ENCODE measurements at places on chromosomes 2 and 18. TPM values are rescaled to one million over a fixed set of nuclear protein-coding genes. Genes with fewer than 3 reads are reported as not detected.

- no peak for DNase-seq
Measured at GRCh38 chr2:8203364-8203763, 478.5 kb upstream of the ID2 start.

DSG4 gene
- not detected for total RNA-seq

DNA sequence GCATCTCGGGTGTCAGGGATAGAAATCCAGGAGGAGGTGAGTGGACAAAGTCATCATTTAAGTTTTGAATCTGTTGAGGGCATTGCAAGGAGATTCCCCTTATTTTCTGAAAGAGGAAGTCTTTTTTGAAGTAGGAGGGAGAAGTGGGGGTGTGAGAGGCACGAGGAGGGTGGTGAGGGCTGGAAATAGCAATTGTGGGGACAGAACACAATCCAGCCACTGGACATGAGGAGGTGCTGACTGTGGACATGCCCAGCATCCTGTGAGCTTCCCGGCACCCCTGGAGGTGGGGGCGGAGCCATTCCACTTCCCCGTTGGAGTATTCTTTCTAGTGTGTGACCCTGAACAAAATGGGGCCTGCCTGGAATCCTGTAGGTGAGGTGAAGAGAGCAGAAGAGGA lies 310.7 kb upstream of the EPAS1 start:
- no peak for DNase-seq

- no peak for DNase-seq
Measured at GRCh38 chr2:69631402-69631801, 12.1 kb downstream of the AAK1 start.

GRCh38 chr2:232970051-232970450 lies 43.0 kb downstream of the NGEF start:
- no peak for DNase-seq

- DNase-seq = no peak
Measured at GRCh38 chr18:45997700-45998151, 30.6 kb upstream of the EPG5 start.

LIPG gene
- total RNA-seq = 11.0 TPM

- no peak for DNase-seq
Measured at GRCh38 chr2:85329181-85329651, 1.4 kb upstream of the TGOLN2 start.

GRCh38 chr2:105744091-105744908 lies 412 bp upstream of the NCK2 start:
- DNase-seq = no peak

DNA sequence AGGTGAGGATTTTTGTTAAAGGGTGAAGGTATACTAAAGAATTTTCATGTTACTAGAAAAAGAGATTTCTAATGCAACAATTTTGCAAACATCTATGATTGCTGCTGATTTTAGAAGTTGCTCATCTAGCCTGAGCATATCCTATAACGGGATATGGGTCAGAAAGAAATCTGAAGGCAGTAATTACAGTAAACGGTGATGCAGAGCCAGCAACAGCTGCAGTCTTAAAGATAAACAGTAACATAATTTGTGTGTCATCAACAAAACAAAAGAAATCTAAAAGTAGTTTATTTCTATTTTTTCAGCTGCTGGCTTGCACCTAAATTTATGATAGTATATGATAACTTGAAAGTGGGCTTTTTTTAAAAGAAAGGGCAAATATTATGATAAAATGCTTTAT lies 215.7 kb downstream of the SLC4A10 start:
- no peak for DNase-seq

MAPK4 gene
- not detected for total RNA-seq

C2orf72 gene
- total RNA-seq = 0.84 TPM

GRCh38 chr2:220775856-220776488 lies 796.1 kb downstream of the EPHA4 start:
- DNase-seq = peak; percentile 38

- DNase-seq = no peak
Measured at GRCh38 chr2:176622792-176623191, 353.6 kb downstream of the MTX2 start.

DNA sequence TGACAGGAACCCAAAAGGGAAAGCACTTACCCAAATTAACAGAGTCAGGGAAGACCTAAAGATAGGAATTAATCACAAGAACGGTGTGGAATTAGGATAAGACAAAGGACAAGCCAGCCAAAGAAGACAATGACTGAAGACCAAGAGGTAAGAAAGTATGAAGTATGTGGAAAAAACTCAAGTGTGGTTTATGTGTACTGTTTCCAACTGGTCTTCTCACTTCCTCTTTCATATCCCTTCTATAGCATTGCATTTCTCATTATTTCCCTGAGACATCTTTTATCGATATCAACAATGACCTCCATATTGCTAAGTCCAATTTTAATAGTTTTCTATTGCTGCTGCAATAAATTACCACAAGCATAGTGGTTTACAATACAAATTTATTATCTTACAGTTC lies 313.5 kb upstream of the SLC39A10 start:
- DNase-seq = no peak

TMEM247 gene
- not detected for total RNA-seq

- no peak for DNase-seq
Measured at GRCh38 chr2:37738266-37738885, 66.9 kb upstream of the CDC42EP3 start.

DNA sequence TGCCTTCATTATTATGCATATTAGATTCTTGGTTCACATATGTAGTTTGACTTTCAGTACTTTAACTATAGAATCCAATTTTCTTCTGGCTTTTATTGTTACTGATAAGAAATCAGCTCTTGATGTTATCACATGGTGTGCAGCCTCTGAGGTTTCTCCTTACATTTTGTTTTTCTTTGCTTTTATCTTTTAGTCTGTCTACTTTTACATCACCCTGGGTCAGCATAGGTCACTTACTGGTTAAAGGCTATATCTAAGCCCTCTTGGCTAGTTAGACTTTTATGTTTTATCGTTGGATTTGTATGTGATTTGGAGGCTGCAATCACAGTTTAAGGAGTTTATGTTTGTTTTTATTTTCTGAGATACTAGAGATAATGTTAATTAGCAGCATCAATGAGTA lies 187.2 kb upstream of the NOL4 start:
- no peak for DNase-seq

CCT4 gene
- 203 TPM for total RNA-seq

EIF2AK2 gene
- total RNA-seq = 149 TPM
